ENCODE measurements at places on chromosomes 7 and 10.
A peak's percentile ranks its signal among the peaks of the same experiment; 100 is the strongest.

GRCh38 chr10:10865303-10865702 lies 152.4 kb upstream of the CELF2 start:
- no peak for DNase-seq

- no peak for DNase-seq
Measured at GRCh38 chr10:3687510-3688081, 97.4 kb downstream of the KLF6 start.

GRCh38 chr10:69934768-69935167 lies 117.9 kb upstream of the MACROH2A2 start:
- DNase-seq: no peak

- DNase-seq: no peak
Measured at GRCh38 chr7:73567846-73568685, 10.3 kb downstream of the TBL2 start.

DNA sequence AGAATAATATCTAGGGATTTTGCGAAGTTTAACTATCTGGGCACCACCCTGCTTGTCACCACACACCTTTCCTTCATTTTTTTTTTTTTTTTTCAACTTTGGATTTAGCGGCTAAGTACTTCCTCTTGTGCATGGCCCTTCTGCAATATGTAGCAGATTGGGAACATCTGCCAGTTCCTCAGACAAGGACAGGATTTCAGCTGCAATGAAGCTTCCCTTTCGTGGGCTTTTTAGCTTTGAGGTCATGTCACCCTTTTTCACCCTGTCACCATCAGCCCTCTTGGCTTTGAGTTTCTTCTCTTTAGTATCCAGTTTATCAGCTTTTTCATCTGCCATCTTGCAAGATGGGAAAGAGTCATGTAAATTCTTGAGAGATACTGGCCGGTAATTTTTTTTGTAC lies 81.6 kb upstream of the ETV1 start:
- no peak for DNase-seq

DNA sequence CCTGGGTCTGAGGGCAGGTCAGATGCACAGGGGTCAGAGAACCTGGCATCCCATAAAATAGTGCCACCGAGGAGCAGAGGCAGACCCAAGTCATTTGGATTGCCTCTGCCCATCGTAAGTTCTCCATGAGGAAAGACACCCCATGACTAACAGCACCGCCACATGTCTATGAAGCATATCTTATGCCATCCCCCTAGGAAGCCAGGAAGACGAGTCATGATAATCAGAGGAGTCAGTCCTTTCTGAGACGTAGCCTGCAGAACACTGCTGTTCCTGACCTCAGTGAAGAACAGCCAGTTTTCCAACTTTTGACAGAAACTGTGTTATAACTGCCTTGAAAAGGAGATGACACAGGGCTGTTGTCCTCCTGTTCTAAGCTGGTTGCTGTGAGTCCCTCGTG lies 51.2 kb downstream of the INSYN2A start:
- no peak for DNase-seq

- no peak for DNase-seq
Measured at GRCh38 chr7:132435016-132435990, 141.0 kb downstream of the PLXNA4 start.

DNA sequence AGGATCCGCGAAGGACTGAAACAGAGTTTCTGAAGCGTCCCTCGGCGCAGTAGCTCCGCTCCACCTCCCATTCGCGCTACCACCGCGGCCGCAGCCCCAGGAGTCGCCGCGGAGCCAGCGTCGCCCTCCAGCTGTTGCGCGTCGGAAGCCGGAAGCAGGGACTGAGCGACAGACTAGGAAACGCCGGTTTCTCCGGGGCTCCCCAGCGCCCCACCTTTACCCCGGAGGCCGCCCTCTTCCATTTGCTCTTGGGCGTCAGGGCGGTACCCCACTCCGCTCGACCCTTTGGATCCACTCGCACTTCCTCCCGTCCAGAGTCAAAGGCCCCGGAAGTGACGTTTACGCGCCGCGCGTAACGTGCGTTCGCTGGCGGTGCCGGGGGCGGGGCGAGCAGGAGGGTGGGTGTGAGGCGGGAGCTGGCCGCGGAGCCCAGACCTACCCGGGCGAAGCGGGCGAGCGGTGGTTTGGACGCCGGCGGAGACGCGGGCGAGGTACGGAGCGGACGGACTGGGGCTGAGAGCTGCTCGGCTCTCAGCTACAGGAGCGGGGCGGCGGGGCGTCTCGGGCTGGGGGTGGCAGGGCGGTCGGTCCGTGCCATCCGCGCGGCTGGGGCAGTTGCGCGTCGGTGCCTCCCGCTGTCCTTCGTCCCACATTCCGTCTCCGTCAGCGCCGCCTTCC lies at the start of gene RABGEF1:
Gene RABGEF1, plus strand, starts transcription at position 432 of the 678 bp plus-strand sequence. CDS start 31,167 bp downstream, outside the sequence.
- peak; percentile 54 for DNase-seq

- DNase-seq: no peak
Measured at GRCh38 chr10:124267911-124268549, 150.7 kb downstream of the OAT start.

- no peak for DNase-seq
Measured at GRCh38 chr10:113445736-113446135, 107.1 kb upstream of the HABP2 start.

- no peak for DNase-seq
Measured at GRCh38 chr10:120794390-120794789, 56.8 kb upstream of the WDR11 start.

DNA sequence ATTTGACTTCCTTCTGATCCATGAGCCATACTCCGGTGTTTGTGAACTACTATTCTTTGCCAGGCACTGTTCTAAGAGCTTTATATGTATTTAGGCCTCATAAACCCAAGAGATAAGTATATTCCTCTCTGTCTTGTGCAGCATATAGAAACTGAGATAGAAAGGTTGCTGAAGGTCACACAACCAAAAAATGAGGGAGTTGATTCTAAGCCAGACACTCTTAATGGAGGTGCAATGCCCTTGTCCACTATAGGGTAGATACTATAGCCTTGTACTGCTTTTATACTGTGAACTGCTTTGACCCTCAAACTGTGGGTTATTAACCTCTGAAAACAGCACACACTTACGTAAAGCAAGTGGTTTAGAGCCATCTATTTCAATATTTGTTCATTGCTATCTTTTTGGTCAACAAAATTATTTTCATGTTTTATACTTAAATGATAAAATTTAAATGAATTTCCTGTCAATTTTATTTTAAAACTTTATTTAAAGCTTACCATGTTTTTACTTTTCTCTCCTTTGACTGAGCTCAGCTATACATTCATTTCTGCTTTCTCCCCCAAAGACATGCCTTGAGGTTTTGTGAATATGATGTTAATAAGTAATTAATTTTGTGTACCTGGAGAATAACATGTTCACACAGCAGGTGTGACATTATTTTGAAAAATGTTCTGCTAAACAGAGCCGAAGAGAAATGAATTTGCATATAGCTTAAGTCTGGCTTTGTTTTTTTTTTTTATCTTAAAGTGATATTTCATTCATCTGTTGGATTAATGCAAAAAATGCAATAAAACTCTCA lies 687.3 kb downstream of the DNAJB9 start:
- no peak for DNase-seq

- DNase-seq: no peak
Measured at GRCh38 chr7:127390186-127390816, 2.2 kb downstream of the ZNF800 start.

DNA sequence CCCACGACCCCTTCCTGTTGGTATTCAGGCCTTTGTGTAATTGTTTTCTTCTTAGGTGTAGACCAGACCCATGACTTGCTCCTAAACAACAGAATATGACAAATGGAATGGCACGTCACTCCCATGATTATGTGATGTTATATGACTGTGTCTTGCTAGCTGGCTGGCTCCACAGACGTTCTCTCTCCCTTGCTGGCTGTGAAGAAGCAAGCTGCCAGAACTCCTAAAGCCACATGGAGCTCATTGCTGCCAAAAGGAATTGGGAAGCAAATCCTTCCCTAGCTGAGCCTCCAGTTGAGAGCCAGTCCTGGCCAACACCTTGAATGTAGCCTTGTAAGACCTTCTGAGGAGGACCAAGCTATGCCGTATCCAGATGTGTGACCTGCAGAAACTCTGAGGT lies 74.2 kb downstream of the RAB18 start:
- DNase-seq: no peak

DNA sequence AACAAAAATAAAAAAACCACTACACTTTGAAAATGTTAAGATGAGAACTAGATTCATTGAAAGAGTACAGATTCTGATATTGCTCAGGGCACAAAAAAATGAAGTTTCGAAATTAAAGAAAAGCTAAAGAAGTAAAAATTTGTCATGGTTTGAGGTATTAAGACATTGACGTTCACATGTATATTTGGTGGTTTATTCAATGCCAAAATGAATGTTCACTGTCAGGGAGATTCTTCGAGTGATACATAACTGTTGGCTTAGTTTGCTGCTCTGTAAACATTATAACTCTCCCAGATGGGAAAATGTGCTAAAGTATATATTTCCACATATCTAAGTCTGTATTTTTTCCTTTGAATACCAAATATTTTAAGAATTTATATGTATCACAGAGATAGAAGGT lies 345.0 kb downstream of the SEMA3D start:
- no peak for DNase-seq

- DNase-seq: no peak
Measured at GRCh38 chr7:100035876-100036275, 13.7 kb upstream of the ZSCAN21 start.

DNA sequence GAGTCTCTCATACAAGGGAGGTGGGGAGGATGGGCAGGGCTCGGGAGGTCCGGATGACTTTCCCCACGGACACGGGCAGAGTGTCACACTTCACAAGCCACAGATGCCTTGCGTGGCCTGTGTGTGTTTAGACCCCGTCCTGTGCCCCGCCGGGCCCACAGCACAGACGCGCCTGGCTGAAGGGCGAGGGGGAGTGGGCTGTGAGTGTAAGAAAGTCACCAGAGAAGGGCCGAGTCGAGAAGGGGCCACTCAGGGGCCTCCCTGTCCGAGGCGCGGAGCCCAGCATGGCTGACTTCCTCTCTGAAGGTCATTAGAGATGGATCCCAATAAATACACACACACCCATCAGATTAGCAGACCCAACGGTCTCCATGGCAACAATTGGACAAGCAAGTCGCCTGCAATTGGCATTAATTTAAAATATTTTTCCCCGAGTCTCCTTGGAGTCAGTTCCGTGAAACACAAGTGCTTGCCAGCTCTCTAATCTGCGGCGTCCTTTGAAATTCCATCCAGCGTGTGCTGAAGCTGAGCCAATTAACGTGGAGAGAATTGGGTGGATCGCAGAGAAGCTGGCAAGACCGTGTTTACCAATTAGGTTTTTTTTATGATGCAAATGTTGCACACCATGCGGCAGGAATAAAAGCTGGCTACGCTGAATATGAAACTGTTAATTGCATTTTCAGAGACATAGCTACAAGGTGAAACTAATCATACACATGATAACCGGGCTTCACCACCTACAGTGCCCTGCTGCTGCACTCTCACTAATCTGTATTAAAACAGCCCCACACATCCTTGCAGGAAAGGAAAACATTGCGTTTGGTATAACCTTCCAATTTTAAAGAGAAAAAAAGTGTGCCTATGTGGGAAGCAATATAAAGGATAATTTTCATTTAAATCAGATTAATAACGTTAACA lies 571.2 kb downstream of the PTPRN2 start:
- no peak for DNase-seq

- DNase-seq: no peak
Measured at GRCh38 chr10:59750155-59750945, 2.9 kb downstream of the MRLN start.

GRCh38 chr7:83947260-83947659 lies 247.3 kb downstream of the SEMA3A start:
- DNase-seq: no peak

GRCh38 chr7:70527520-70528115 lies 604.3 kb upstream of the GALNT17 start:
- DNase-seq: no peak
